GM06990 (cell line): ENCODE measurements at places on chromosomes 7 and 10.

DNA sequence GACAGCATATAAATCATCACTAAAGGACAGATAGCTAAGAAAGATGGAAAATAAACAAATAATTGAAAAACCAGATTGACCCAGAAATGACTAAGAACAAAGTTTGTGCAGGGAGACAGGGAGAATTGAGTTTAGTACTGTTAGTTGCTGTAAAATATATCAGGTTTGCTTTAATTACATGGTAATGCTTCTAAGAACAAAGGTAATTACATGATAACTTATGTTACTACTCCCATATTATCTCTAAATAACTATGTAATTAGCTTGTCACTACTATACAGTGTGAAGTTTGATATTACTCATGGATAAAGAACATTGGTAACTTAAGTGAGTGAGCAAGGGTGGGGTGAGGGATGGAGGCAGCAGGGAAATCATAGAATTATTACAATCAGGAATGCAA is 135.2 kb upstream of the KAT6B start:
- DNase-seq, result no peak

DNA sequence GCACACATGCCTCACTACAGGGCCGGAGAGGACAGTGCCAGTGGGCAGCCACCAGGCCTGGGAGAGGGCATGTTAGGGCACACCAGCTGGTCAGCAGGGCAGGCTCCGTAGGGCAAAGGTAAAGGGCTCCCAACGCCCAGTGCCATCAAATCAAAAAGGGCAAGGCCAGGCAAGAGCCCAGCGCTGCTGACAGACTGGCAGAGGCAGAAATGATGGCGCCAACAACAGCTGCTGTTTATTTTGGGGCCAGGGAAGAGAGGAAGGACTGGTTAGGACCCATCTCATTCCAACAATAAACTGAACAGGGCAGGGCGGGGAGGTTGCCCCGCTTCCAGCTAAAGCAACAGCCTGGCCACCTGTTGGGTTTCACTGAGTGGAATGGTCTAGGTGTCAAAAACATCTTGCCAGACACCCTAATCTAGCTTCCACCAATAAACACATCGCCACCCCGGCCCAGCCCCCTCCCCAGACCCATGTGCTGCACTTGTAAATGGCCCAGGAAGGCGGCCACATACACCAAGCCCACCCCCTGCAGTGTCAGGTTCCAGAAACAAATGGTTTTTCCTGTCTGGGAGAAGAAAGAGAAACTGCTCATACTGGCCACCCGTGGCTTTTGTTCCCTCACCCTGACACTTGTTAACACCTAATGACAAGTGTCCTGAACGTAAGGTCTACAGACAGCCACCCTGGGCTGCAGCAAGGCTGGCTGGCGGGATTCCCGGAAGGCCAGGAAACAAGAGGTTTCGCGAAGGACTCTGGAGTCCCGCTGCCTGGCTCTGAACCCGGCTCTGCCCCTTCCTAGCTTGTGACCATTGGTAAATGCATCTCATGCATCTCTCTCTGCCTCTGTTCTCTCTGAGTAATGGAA is 15.3 kb downstream of the SH3PXD2A start:
- no peak for DNase-seq

DNA sequence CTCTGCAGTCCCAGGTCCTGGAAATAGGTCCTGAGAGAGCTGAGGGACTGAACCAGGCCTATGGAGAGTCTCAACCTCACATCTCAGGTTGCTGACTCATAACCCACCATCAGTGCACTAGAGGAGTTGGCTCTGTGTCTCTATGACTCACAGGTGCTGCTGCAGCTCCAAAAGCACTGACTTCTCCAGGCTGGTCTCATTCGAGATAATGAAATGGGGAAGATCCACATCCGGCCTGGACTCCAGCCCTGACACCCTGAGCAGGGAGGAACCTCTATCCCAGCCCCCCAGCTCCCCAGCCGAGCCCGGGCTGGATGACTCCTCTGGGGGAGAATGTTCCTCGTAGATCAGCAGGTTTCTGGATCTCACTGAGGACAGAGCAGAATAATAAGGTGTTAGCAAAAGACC is 35.5 kb upstream of the DGKI start:
- peak; percentile 38 for DNase-seq

GRCh38 chr7:124009321-124009720 is 23.5 kb downstream of the TMEM229A start:
- no peak for DNase-seq

DNA sequence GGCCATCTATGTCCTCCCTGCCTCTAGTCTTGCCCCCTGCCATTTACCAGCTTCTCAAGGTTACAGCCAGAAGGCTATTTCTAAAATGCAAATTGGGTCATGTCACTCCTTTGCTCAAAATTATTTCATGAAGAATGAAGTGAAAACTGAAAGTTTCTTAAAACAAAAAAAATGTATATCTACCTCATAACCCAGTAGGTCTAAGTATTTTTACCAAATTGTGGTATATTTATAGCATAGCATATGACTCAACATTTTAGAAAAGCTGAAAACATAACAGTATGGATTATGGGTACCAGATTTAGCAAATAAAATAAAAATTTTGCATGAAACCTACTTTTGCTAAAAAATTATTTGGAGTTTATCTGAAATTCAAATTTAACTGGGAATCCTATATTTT is 78.4 kb downstream of the SLC16A9 start:
- DNase-seq, result no peak

DNA sequence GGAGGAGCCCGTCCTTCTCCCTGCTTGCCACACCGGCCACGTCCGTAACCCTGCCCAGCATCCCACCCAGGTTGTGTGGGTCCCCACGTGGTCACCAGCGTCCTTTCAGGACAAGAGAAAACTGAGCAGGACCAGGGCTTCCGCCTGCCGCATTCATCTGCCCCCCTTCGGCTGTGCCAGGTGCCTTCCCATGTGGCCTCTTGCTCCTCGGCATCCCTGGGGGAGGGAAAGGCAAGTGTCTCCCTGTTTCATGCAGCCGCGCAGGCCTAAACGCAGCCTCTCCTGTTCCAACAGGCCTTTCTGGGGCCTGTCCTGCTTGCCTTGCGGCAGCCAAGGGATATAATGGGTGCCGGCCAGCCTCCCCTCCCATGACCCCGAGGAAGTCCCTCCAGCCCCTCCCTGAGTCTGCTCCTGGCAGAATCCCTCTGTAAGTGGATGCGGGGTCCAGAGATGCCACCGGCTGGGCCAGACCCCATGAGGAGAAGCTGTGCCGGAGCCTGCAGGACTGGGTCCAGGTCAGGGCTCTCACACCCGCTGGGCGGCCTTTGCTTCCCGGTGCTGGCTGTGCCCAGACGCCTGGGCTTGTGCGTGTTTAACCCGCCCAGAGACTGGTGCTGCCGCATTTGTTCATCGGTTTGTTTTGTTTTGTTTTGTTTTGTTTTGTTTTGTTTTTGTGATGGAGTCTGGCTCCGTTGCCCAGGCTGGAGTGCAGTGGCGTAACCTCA is 23.1 kb downstream of the SHH start:
- no peak for DNase-seq

DNA sequence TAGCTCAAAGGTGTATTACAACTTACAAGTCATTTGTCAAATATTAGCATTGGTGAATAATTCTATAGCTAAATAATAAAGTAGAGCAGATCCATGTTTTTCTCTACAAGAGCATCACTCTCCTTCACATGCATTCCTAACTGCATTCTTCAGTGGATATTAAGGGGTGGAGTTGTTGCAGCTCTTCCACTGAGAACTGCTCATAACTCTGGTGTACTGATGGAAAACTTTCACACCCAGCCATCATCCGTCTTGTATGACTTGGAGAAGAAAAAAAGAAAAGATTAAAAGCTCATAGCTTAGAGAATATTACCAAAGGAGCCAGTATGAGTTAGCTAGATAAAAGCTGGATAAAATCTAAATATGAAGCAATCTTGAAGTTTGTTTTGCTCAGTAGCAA is 10.2 kb upstream of the FAM13C start:
- DNase-seq, result no peak

DNA sequence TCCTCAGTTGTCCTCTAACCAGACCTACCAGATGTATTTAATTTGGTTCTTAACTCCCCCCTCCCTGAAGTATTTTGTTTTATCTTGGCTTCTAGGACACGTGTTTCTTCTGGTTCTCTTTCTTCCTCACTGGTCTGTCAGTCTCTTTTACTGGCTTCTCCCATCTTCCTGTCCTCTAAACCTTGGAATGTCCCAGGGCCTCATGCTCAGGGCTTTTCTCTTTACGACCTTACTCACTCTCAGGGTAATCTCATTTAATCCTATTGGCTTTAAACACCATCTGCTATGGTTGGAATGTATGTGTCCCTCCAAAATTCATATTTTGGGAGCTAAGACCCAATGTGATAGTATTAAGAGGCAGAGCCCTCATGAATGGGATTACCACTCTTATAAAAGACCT is 418.2 kb upstream of the PODXL start:
- DNase-seq, result no peak

- no peak for DNase-seq
Measured at GRCh38 chr10:66680886-66681285, 244.9 kb upstream of the LRRTM3 start.

- DNase-seq, result no peak
Measured at GRCh38 chr10:29622382-29622922, 12.3 kb downstream of the SVIL start.

DNA sequence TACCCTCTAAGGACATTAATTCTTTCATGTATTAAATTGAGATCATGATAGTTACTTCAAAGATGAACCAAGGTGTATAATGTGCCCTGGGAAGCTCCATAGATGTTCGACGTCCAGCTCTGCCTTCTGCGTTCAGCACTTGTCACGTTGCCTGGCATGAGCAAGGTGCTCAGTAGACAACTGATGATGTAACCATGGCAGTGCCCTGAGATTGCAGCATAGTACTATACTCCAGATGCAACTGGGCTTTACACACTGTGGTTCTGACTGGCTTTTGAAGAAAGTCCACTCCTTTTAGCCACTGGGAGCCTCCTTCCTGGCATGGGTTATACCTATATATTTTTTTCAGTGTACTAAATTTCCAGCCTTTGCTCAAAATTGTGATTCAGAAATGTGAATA is 355.8 kb upstream of the SORCS1 start:
- no peak for DNase-seq

- no peak for DNase-seq
Measured at GRCh38 chr10:5788969-5789368, 24.3 kb downstream of the GDI2 start.

GRCh38 chr10:17649836-17650235 is 5.9 kb downstream of the STAM start:
- DNase-seq, result no peak

- DNase-seq, result peak; percentile 4
Measured at GRCh38 chr10:90592638-90593302, 265.1 kb downstream of the HTR7 start.

DNA sequence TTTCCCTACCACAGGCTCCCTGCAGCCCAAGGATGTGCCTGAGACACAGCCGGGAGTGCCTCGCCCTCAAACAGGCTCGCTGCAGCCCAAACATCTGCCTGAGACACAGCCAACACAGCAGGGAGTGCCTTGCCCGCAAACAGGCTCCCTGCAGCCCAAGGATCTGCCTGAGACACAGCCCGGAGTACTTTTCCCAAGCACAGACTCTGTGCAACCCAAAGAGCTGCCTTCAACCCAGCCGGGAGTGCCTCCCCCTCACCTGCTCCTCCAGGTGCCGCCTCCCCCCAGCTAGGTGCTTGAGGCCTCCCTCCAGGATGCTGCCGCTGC is 42.9 kb downstream of the ANTXRL start:
- no peak for DNase-seq

GRCh38 chr10:80196270-80196949 is 8.9 kb downstream of the ANXA11 start:
- DNase-seq, result peak; percentile 48

DNA sequence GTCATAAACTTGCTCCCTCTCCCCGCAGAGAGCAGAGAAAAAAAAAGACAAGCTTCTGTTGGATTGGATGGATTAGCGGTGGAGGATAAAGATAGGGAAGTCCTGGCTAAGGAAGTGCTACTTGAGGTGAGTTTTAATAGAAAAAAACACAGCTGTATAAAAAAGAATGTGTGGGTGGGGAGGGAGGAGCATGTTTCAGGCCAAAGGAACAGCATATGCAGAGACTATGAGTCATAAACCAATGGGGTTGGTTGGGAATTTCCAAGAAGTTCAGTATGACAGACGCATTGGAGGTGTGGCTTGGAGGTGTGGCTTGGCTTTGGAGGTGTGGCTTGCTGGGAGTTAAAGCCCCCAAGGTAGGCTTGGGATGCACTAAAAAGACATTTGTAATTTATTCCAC is 103.0 kb upstream of the LSM8 start:
- peak; percentile 6 for DNase-seq

DNA sequence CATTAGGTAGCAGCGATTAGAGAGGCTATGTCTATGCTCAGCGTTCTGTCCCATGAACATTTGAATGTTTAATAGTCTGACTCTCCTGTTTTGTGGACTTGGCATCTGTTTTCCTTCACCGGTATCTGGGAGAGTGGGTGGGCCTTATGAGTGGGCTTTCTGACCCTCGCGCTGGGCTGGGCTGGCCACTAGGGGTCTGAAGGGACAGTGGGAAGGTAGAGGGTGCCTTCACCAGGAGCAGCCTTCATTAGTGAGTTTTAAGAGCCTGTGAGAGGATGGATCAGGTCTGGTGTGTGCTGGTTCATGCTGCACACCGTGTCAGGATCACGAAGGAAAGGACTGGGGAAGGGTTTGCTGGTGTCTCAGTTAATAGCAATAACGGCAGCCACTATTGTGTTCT is 33.4 kb downstream of the DCLRE1A start:
- DNase-seq, result no peak

- no peak for DNase-seq
Measured at GRCh38 chr7:7178081-7178480, 4.3 kb upstream of the C1GALT1 start.

GRCh38 chr7:158252837-158253669 is 334.6 kb downstream of the PTPRN2 start:
- no peak for DNase-seq

- DNase-seq, result no peak
Measured at GRCh38 chr10:96439725-96440124, 74.0 kb downstream of the TLL2 start.
